ENCODE measurements at places on chromosomes 12 and 14.

DNA sequence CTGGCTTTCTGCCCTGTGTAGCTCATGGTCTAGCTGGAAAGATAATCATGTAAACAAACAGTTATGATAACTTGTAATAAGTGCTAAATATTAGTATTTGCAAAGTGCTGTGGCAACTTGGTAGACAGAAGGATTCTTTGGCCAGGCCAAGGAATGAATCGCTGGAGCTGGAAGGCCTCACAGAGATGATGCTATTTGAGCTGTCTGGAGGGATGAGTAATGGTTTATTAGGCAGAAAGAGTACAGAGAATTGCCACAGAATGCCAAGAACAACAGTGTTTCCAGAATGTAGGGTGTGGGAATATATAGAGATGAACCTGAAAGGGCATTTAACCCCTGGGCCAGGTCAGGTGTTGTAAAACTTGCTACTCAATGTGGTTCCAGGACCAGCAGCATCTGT is 27.6 kb downstream of the OTX2 start:
- DNase-seq: no peak

DNA sequence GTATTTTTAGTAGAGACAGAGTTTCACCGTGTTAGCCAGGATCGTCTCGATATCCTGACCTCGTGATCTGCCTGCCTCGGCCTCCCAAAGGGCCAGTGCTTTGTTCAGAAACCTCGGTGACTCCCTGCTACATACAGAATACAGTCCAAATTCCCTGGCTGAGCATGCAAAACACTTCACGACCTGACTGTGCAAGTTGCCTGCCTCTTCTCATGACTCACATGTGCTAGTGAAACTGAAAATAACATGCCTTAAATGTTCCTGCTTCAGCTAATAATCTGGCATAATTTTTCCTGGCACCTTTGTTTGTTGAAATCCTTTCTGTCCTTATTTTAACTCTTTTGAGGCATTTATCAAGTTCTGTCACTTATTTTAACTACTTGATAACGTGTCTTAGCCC is 8.2 kb downstream of the DMAC2L start:
- DNase-seq: no peak

DNA sequence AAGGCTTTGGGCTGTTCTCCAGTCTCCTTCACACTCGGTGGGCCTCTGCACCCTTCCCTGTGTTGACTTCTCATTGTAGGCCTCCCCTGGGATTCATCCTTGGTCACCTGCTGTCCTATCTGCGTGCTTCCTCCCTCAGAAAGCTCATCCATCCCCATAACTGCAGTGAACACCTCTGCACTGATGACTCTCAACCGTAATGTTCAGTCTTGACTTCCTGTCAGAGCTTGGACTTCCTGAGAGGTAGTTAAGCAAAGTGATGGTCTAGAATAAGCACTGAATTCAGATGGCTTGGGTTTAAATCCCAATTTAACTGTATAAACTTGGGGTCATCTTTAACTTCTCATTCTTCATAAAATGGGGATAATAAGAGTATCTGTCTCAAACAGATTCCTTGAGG is 13.6 kb upstream of the MDM1 start:
- DNase-seq: no peak

- DNase-seq: no peak
Measured at GRCh38 chr12:94263011-94263811, 114.8 kb downstream of the PLXNC1 start.

DNA sequence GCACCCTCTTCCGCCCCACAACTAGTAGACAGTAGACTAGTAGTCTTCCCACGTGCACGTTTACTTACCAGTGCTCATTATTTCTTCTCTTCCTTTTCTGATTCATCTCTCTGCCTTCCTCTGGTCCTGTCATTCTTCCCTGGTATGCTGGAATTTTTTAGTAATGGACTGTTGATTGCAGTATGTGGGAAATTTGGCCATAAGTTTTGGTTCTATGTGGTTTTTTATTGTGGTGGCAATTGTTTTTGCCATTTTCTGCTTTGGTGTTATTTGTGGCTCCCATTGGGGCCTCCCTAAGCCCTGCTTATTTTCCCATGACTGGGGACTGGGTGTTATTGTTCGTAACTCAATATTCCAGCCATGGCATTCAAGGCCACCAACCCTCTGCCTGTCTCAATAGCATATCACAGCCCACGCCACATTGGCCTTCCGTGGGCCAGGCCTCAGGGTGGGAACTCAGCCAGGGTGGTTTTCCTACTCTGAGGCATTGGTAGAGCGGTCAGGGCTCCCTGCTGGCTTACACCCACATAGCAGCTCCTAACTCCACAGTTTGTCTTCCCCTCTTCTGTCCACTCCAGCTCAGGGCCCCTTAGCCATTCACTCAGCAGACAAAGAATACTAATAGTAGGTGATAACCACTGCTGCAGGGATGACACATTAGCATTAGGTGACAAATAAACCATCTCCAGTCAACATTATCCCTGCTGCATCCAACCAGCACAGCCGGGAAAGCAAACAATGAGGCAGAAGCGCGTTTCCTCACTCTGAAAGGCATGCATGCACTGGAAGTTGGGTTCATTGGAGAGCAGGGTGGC is 321.5 kb downstream of the CACNA1C start:
- no peak for DNase-seq

- no peak for DNase-seq
Measured at GRCh38 chr12:71007020-71007419, 86.5 kb upstream of the PTPRR start.

- DNase-seq: no peak
Measured at GRCh38 chr12:81779216-81779615, 20.1 kb upstream of the PPFIA2 start.

GRCh38 chr14:92217936-92218335 is 96.2 kb downstream of the CPSF2 start:
- DNase-seq: no peak

GRCh38 chr12:21476949-21477348 is 24.5 kb downstream of the RECQL start:
- DNase-seq: no peak
